Bronchial epithelial cell (primary cell): ENCODE measurements at places on chromosomes 2 and 18. TPM values are rescaled to one million over a fixed set of nuclear protein-coding genes. Genes with fewer than 3 reads are reported as not detected.

The APOB gene
- total RNA-seq = under 0.01 TPM in 1 of 2 replicates, not detected in the other

The KRTCAP3 gene
- 28.4 and 29.1 TPM in 2 replicates for total RNA-seq

The MC5R gene
- total RNA-seq = not detected in 2 replicates

The YES1 gene
- total RNA-seq = 119 and 165 TPM in 2 replicates

The ANKRD30B gene
- total RNA-seq = not detected in 2 replicates

The CD207 gene
- total RNA-seq = not detected in 2 replicates

The GNAL gene
- total RNA-seq = 8.8 and 10.8 TPM in 2 replicates

The MROH2A gene
- not detected in 2 replicates for total RNA-seq

The HOXD8 gene
- not detected in 2 replicates for total RNA-seq

The SPR gene
- 12.2 and 14.0 TPM in 2 replicates for total RNA-seq

The TMEM247 gene
- total RNA-seq = not detected in 2 replicates

The ATP6V1C2 gene
- total RNA-seq = 0.26 and 0.90 TPM in 2 replicates

The TRABD2A gene
- 0.64 and 1.3 TPM in 2 replicates for total RNA-seq

GRCh38 chr18:69480460-69480859 is 79.8 kb downstream of the DOK6 start:
- no peak for DNase-seq

GRCh38 chr2:120476141-120476540 is 130.2 kb downstream of the INHBB start:
- DNase-seq = peak; percentile 81

DNA sequence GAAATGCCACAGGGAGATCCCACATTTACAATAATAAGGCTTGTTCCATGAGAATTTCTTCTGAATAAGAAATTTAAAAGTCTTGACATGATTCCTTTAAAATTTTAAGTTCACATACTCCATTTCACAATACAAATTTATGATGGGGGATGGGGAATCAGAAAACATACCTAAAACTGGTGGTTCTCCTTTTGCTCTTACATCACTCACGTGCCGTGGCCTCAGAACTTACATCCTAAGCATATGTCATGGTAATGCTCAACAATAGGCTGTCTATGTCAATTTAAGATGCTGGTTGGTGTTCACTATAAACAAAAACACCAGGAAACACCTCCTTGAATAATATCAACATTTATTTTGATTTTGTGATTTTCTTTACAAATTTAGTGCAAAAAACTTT is 12.8 kb downstream of the UPP2 start:
- DNase-seq = no peak

DNA sequence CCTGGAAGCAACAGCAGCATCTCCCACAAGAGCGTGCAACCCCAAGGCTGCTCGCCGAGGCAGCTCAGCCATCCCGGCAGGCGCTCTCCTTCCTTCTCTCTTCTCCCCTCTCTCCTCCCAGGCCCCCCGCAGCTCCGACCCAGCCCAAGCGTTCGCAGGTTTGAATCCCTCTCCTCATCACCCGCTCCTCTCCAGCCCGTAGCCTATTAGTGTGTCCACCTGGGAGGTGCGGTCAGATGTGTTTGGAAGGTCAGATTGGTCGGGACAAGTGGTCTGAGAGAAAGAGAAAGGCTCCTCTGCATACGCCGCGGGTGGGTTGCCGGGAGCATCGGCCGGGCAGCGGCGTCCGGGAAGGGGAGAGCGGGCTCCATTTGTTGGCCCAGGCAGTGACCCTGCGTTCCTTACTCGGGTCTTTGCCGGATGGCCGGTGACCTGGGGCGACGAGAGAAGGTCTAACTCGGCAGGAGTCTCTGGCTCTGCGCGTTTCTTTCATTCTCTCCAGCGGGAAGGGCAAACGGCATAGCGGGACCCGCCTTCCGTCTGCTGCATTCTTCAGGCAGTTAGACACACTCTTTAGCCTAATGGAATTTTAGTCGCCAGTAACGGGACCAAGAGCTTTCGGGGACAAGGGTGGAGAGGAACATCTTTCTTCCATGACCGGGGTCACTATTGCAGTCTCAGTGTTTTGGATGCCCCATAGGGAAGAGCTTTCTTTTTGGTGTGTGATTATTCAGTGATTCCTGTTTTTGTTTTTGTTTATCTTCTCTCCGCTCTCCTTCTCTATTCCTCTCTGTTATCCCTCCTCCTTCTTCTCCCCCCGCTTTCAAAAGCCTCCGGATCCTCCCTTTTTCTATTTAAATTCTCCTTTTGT is 1.1 kb upstream of the TMEFF2 start:
- DNase-seq = peak; percentile 10

DNA sequence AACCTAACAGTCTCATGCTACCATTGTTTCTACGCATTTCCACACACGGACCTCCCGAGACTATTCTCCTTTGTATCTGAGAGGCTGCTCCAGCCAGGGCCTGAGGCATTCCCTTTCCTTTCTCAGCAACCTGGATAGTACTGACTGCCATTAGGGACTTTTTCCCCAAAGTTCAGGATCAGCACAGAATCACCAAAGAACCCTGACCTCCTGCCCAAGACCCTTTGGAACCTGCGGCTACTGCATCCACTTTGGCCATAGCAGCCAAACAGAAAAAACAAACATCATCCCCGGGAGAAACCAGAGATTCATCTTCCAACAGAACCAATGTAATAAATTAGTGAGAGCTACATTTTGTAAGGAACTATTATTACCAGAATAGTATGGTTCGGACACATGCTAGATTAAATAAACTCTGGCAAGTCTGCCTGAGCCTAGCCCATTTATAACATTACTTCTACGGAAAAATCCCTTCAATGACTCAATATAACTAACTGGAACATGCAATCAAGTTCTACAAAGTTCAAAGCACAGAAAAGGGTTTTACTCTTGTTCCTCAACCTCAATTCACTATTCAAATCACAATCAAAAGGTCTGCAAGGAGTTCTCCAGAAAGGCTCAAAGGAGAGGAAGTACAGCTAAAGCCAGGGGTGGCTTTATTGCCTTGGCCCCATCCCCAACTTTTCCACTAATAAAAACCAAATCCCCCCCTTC is 51.8 kb downstream of the LPIN2 start:
- DNase-seq = no peak

DNA sequence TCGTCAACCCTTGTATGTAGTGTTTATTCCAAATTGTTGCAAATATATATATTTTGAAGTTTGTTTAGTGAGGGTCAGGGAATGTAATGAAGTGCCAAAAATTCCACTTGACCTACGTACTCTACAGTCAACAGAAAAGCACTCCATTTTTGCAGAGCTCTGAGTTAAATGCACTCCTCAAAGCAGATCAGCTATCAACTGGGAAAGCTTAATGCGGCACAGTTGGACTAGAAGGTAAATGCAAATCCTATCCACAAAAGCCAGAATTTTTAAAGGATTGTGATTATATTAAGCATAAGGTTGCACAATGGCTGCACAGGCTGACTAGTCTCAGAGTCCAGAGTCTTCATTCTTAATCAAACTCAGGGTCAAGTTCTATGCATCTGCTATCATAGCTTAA is 577.1 kb downstream of the ARHGAP15 start:
- no peak for DNase-seq

DNA sequence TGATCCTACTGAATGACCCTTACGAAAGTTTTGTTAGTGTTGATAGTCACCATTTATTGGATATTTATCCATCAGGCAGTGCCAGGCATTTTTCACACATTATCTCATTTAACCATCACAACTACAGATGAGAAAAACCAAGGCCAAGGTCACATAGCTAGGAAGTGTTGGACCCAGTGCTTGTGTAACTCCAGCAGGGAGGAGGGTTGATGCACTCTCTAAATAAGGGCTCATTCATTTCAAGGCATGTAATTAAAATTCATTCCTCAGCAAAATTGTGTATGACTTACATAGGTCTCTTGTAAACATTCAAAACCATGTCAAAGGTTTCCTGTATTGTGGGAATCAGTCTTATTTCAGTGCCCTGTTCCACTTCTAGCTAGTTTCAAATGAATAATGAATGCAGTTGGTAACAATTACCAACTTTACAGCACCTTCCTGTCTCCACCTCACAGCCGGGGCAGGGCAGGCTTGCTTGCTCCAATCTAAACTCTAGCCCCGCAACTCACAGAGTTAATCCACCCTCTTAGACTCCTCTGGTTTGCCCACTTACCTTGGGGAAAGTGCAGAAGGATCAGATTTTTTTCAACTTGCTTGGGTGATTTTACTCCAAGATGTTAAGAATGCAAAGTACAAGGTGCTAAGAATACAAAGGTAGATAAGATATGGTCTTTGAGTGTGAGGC is 5.8 kb upstream of the MAPRE3 start:
- no peak for DNase-seq

DNA sequence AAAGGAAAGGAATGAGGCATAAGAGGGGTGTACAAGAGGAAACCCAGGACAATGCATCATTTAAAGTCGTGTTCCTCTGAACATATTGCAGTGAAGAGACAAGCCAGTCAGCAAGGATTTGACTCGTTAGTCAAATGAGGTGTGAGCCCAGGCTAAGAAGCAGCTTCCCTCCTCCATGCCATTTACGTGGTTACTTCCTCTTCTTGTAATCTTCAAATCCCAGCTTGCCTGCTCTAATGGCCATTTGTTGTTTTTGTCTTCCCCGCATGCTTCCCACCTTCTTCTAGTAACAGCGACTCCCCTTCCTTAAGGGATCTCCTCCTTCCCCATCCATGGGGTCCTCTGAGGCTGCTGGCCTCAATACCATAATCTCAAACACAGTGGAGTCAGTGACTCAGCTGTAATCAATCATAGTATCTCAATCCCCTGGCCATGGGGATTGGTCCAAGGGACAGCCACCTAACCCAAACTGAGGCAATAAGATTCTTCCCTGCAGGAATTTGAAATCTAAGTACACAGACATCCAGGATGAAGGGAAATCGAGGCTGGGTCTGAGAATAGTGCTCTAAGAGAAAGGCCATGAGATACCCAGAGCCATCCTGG is 37.6 kb downstream of the SLC14A1 start:
- DNase-seq = no peak

DNA sequence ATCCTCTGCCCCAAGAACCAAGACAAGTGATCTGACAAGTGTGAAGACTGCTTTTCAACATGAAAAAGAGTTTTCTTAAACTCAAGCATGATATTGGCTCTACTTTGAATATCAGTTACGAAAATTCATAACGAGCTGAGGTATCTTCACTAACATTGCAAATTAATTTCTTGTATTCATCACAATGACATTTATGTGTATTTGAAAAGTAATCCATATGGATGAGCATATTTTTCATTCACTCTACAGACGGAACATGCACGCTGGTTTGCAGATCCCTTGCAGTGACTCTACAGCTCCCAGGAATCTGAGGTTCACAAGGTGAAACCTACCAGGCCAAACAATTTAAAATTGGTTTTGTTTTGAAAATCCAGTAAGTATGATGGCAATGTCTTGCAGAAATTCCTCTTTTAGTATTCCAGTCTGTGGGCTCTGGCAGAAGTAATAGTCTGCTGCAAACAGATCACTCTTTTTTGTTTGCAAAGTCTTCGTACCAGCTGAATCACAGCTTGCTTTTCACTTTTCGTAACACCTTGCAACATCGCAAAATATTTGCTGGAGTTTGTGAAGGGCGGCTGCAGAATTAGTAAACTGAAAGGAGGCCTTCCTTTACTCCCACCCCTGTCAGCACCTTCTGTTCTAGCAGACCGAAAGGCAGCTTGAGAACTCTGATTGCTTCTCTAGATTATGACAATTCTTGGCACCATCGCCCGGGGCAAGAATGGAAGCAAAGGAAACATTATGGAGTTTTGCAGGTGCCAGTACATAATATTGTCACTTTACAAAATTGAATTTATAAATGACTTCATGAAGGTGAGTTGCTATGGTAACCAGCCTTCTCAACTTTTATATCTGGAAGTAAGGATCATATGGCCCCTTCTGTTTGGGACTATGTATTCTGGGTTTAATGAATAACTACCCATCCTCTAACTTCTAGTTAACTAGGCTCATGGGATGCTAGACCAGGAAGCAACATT is 168.7 kb downstream of the TMEM247 start:
- DNase-seq = peak; percentile 94

DNA sequence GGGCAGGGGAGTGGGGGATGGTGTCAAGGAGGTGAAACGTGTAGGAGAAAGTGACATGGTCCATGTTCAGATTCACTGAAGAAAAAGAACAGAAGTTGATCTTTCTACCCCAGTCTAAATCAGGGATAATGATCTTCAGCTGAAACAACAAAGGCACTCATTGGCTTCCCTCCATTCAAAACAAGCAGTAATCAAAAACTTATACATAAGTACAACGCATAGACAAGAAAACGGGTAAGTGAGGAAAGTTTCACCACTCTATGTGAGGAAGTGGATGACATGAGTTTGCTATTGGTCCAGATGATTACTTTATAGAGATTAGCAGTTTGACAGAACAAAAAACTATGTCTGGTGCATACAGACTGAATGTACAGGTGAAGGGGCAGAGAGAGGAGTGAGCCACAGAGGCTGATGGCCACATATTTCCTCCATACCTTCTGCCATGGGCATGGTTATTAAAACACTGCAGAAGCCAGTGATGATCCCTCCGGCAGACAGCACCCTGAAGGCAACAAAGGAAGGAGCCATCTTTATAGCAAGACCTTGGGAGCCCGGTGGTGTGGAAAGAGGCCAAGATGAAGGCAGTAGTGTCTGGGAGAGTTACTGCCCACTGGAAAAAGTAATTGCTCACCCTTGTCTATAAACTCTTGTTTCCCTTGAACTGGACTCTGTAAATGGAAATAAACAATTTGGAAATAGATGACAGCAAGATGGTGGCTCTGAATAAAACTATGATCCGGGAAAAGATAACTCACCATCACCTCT is 57.7 kb downstream of the SLC25A12 start:
- no peak for DNase-seq

- no peak for DNase-seq
Measured at GRCh38 chr18:79546781-79547272, 132.8 kb upstream of the CTDP1 start.

GRCh38 chr2:113231064-113231463 is 47.7 kb downstream of the PAX8 start:
- no peak for DNase-seq

- no peak for DNase-seq
Measured at GRCh38 chr18:79453816-79454735, 58.3 kb downstream of the NFATC1 start.

- no peak for DNase-seq
Measured at GRCh38 chr2:238282861-238283738, 5.3 kb downstream of the PER2 start.

DNA sequence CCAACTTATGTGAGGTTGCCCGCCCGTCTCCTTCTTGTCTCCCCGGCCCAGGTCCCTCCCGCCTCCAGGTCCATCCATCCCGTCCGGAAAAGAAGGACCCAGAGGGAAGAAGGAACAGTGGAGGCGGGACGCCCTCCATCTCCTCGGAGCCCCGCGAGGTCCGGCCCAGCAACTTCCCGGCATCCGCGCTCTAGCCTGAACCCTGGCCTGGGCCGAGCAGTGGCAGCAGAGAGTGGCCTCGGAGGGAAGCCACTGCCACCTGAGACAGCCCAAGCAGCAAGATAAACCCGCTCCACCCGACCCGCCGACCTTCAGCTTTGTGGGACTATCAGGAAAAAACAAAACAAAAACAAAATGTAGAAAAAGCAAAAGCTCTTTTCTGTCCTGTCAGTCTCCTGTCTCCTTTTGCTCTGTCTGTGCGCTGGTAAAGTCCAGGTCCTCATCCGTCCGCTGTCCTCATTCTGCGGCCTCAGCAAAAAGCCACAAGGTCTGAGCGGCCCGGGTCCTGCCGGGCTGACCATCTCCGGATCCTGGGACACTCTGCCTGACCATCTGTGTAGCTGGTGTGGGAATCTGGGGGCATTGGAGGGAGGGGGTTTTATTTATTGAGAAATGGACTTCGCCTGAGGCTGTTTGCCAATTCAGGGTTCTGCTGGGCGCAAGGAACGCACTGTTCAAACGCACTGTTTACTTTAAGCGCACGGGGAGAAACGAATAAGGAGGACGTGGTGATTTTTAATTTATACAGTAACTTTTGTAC is 3.1 kb downstream of the DLX1 start:
- no peak for DNase-seq
